Right forelimb (tissue), 1 donor: ENCODE measurements at places on chromosomes 5 and 9.

- DNase-seq = no peak
Measured at GRCh38 chr5:170112876-170113521, 7.3 kb downstream of the FOXI1 start.

- no peak for DNase-seq
Measured at GRCh38 chr5:8598356-8598755, 729.4 kb downstream of the MTRR start.

- no peak for DNase-seq
Measured at GRCh38 chr9:126397056-126397455, 70.4 kb downstream of the MVB12B start.

DNA sequence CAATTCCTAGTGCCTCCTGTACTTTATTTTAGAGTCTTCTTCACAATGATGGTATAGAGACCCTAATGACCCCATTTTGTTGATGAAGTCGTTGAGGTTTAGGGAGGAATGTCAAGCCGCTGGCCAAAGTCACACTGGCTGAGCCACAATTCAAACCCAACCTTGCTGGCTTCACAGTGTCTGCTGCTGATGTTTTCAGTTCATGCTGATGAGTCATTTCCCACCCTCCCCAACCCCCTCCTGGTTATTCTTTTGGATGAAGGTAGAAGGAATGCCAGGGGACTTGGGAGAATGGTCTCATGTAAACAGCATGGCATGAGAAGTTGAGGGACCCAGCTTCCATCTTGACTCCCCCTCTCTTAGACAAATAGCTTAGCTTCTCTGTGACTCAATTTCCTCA, 68.6 kb downstream of the TMEM252 start:
- no peak for DNase-seq

DNA sequence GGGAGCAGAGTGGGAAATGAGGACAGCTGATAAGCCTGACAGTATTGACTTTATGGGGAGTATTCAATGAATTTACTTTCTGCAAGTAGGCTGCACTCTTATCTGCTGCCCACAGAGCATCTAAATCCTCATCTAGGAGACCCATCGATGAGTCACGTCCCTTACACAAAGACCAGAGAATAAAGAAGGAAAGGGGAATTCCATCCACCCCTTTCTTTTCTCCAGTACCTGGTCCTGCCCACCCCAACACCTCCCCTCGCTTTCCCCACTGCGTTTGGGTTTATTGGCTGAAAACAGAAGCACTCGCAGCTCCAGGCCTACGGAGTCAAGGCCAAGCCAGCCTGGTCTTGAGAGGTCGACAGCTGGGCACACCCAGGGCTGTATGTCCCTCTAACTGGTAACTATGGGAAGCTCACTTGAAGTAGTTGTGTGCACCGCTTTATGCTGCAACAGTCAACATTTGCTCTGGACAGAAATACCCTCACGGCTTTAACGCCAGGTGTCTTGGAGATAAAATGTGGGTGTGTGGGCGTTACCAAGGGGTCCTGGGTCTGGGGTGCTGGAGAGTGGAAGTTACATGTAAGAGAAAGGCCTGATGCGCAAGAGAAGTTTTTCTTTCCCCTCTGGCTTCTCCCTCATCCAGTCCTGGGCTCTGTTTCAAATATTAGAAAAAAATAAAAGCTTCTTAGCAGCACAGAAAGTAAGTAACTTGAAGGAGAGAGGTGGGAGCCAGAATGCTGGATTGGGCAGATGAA, 14.5 kb upstream of the TAL2 start:
- DNase-seq = no peak

DNA sequence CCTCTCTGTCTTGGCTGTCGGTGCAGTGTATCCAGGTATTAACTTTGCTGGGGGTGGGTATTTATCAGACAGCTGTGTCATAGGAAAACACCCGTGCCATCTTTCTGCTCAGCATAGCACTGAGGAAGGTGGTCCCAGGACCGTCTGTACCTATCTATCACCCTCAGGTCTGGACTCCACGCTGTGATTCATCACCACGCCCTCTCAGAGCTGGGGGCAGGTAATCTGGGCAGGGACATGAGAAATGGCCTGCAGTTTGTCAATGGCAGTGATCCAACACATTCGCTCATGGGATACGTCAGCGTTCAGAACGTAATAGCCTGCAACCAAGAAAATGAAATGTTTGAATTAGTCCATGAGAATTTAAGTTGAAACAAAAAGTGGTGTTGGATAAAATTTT, 151.6 kb upstream of the MAP1B start:
- DNase-seq = no peak

DNA sequence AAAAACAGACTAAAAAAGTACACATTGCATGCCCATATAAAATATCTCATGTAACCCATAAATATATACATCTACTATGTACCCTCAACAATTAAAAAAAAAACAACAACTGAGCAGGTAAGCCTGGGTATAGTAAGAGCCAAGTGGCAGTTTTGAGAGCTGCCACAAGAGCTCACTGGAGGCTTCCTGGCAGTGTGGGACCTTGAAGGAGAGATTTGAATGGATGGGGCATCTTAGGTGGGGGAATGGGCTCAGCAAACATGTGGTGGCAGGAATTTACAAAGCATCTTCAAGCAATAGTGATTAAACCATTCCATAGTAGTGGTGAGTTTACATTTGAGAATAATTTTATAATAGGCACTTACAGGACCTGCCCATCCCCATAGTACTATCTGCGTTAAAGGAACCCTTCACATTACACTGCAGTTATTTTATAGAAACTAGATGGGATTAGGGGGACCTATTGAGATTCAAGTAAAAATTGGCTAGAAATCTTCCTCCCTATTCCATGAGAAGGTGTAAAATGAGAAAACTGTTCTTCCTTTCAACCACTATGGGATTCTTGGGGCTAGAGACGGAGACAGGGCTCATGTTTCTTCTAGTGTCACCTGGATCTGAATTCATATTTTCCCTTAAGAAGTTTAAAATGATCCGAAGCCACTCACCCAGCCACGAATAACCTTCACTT, 6.9 kb downstream of the MEGF10 start:
- DNase-seq = no peak

DNA sequence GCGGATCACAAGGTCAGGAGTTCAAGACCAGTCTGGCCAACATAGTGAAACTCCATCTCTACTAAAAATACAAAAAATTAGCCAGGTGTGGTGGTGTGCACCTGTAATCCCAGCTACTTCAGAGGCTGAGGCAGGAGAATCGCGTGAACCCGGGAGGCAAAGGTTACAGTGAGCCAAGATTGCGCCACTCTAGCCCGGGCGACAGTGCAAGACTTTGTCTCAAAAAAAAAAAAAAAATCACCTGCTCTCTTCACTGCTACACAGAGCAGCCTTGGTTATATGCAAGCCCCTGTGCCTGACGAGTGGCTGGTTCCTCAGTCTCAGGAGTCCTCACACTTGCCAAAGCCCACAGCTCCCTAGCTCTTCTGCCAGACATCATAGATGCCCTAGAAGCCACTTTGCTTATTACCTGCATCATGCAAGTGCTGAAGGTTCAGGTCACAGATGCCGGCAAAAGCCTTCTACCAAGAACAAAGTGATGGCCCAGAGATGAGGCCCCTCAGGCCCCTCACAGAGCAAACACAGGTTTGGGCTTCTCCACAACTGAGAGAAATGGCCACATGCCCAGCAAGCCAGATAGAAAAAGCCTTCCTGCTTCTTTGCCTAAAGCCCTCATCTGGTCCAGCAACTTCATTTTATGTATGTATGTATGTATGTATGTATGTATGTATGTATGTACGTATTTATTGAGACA, 176.4 kb downstream of the AUH start:
- no peak for DNase-seq

- DNase-seq = no peak
Measured at GRCh38 chr5:31996909-31997308, 177.2 kb downstream of the GOLPH3 start.

DNA sequence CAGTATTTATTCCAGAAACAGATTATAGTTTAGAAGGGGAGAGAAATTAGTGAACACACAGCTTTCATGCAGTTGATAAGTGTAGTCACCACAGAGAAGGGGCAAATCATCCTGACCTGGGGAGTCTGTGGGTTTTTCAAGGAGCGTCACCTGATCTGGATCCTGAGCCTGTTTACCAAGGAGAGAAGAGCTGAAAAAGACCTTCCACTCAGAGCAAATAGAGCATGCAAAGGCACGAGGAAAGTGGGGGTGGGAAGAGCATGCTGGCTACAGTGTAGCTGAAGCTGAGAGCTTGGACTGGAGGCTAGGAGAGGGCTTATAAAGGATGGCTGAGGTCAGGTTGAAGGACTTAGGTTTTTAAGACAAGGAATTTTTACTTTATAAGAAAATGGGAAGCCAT, 30.4 kb downstream of the ACO1 start:
- DNase-seq = no peak

- no peak for DNase-seq
Measured at GRCh38 chr9:122116040-122116439, 22.9 kb upstream of the TTLL11 start.
